ENCODE measurements at places on chromosomes 5 and 9.

GRCh38 chr9:97388721-97389238 lies 23.1 kb upstream of the TDRD7 start:
- DNase-seq = no peak

GRCh38 chr9:96721303-96721702 lies 56.6 kb downstream of the ZNF510 start:
- DNase-seq = no peak

DNA sequence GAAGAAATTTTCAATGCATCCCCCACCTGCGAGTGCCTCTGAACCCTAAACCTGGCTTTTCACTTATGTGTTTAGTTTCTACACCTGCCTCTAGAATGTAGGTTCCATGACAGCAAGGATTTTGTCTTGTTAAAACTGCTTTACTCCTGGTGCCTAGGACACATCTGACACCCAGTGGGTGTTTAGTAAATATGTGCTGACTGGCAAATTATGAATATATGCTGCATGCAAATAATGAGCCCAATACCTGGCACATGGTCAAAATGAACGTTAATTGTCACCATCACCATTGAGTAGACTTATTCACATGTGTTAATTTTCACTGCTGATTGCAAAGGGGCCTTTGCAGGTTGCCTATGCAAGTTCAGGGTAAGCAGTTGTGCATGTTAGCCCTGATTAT lies 249.9 kb upstream of the WWC1 start:
- DNase-seq = no peak

GRCh38 chr5:139193928-139194327 lies 4.2 kb downstream of the SIL1 start:
- no peak for DNase-seq

- no peak for DNase-seq
Observed at GRCh38 chr5:168693297-168693696, 114.1 kb upstream of the PANK3 start.

GRCh38 chr5:93163010-93163663 lies 417.9 kb downstream of the NR2F1-AS1 start:
- DNase-seq = peak; percentile 91

DNA sequence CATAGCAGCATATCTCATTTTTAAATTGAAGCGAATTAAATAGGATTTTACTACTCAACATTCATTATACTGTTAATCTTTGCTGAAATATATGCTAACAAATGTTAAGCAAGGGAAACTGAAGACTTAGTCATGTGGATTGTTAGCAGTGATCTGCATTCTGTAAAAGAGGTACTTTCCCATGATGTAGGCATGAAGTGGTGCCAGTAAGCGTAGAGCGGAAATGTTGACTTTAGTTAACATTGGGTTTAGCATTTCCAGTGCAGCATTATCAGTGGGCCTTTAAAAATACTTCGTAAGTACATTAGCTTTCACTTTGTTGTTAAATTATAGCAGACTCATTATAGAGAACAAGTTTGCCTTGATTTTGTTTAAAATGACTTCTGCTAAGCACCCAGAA lies 130.3 kb downstream of the CDC42SE2 start:
- DNase-seq = no peak

- DNase-seq = no peak
Observed at GRCh38 chr9:93686880-93687236, 110.5 kb downstream of the PHF2 start.

DNA sequence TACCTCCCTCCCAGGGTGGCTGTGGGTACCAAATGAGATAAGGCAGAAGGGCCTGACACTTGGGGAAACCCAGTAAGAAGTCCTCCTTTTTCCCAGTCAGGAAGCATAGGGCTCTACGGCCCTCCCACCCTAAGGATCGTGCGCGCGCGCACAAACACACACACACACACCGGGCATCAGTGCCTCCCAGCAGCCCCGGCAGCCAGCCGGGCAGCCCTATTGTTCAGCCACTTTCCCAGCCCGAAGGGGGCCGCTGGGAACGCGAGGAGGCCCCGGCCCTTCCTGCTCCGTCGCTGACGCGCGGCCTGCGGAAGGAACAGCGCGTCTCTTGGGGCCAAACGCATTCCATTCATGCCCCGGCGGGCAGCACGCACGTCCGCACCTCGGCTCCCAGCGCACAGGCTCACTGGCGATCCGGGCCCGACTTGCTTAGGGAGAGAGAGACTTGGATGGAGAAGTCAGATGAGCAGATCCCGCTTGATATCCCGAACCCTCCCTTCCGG lies 22.6 kb downstream of the DUSP1 start:
- DNase-seq = no peak

GRCh38 chr9:115635680-115636383 lies 517.8 kb upstream of the PAPPA start:
- DNase-seq = no peak

DNA sequence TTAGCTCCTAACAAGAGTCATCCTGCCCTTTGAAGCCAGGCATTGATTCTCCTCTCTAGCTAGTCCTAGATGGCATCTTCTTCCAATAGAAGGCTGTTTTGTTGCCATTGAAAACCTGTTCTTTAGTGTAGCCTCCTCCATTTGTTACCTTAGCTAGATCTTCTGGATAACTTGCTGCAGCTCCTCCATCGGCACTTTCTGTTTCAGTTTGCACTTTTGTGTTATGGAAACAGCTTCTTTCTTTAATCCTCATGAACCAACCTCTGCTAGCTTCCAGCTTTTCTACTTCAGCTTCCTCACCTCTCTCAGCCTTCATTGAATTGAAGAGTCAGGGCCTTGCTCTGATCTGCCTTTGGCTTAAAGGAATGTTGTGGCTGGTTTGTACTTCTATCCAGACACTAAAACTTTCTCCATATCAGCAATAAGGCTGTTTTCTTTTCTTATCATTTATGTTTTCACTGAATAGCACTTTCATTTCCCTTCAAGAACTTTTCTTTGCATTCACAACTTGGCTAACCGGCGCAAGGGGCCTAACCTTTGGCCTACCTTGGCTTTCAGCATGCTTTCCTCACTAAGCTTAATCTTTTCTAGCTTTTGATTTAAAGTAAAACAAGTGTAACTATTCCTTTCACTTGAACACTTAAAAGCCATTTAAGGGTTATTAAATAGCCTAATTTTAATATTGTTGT lies 166.5 kb upstream of the SLC12A2 start:
- no peak for DNase-seq

DNA sequence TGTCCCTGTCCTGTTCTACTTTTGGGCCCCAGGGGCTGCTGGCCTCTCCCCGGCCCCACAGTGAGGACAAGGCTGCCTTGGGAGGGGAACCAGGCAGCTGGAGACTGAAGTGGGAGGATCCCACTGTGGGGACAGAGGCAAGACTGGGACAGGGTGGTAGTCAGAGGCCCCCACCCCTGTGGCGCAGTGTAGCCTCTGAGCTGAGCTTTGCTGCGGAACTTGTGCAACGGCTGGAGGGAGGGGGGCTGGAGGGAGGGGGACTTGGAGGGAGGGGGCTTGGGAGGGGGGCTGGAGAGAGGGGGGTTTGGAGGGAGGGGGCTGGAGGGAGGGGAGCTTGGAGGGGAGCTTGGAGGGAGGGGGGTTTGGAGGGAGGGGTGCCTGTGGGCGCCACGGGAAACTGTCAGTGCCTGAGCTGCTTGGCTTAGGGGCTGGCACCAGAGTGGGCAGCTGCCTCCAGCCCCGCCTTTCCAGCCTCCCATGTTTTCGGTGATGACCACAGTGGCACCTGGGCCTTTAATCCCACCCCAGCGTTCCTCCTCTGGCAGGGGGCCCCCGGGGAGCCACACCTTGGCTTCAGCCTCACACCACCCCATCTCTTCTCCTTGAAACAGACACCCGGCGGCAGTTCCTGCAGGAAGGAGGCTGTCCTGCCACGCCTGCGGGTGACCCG lies 2.3 kb upstream of the FUT7 start:
- no peak for DNase-seq

- DNase-seq = no peak
Observed at GRCh38 chr5:176371621-176372539, 6.6 kb downstream of the ARL10 start.
